ENCODE measurements at places on chromosomes 2 and 18. TPM values are rescaled to one million over a fixed set of nuclear protein-coding genes. Genes with fewer than 3 reads are reported as not detected.
A peak's percentile ranks its signal among the peaks of the same experiment; 100 is the strongest.

GRCh38 chr2:177942731-177943130 lies 129.8 kb downstream of the PDE11A start:
- no peak for DNase-seq

GRCh38 chr2:118643294-118643693 lies 204.2 kb downstream of the EN1 start:
- no peak for DNase-seq

The SLC38A11 gene
- 9.2 TPM for total RNA-seq

DNA sequence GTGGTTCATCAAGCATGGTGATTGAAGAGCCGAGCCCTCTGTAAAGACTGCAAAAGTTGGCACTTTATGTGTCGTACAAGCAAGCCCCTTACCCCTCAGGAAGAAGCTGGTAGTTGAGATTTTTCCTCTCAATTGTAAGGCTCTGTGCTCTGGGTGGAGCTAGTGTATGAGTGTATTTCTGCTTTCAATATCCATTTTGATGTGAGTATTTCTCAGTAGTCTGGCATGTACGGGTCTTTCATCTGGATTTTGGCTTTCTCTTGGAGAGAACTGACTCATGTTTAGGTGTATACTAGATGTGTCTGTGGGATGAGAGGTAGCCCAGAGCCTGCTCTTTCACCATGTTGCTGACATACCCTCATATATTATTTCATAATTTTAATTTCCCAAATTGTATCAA lies 406.6 kb upstream of the KCNJ3 start:
- DNase-seq = no peak

GRCh38 chr2:171524018-171524401 lies 1.7 kb downstream of the CYBRD1 start:
- DNase-seq = no peak

DNA sequence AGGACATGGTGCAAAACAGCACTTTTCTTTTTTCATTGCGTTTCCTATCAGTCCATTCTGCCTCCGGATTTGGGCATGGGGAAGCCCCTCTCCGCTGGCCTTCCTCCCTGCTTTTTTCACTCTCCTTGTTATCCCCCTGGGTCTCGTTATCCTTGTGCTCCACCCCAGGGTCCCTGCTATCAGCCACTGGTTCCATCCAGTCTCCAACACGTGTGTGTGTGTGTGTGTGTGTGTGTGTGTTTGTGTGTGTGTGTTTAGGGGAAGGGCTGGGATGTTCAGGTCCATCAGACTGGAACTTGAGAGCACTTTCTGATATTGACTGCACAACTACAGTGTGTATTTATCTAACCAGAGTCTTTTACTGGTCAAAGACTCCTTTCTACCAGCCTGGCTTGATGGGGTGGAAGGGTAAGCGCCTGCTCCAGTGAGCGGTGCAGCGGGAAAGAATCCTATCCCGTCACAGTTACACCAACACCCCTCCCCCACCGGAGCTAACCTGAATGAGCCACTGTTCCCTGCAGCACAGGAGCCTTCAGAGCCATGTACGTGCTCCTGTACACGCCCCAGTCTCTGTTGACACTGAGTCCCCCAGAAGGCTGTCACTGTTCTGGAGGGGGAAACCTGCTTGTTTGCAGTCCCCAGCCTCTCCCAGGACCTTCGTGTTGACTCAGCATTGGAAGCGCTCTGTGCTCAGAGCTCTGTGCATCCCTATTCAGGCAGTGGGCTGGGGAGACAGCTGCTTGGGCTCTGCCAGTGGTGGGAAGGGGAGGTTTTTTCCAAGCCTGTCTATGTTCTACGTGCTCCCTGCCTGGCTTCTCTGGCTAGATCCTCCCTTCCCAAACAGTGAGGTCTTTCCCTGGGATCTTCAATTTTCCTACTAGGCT lies 4.6 kb downstream of the INHA start:
- peak; percentile 100 for DNase-seq

- DNase-seq = no peak
Observed at GRCh38 chr2:163834841-163835240, 99.0 kb upstream of the FIGN start.

DNA sequence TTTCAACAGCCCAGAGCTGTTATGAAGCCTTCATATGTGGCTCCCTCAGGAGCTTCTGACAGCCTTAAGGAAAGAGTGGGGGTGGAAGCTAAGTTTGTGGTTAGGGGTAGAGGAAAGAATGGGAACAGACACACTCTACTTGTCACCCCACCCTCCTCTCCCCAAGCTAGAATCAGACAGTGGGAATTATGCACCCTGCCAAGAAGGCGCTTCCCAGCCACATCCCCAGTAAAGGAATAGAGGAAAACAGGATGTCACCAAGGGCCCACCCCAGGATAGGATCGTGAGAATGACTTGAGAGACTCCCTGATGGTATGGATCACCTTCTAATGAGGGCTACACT lies 32.4 kb upstream of the EML4 start:
- DNase-seq = no peak

DNA sequence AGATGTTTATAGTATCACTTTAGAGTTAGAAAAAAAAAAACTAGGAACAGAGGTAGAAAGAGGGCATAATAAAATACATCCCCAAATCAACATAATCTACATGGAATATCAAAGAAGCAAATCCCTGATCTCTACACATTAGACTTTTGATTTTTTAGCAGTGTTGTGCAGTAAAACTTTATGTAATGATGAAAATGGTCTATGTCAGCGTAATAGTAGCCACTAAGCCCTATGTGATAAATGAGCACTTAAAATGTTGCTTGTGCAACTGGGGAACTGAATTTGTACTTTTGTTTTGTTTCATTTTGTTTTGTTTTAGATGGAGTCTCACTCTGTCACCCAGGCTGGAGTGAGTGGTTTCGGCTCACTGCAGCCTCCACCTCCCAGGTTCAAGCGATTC lies 36.3 kb downstream of the LNPK start:
- no peak for DNase-seq

GRCh38 chr2:25539136-25539535 lies 134.2 kb downstream of the DTNB start:
- no peak for DNase-seq

GRCh38 chr18:64966667-64967066 lies 784.1 kb upstream of the CDH7 start:
- DNase-seq = no peak

The C1GALT1C1L gene
- 0.91 TPM for total RNA-seq

GRCh38 chr2:204177977-204178522 lies 241.5 kb downstream of the ICOS start:
- DNase-seq = peak; percentile 35

DNA sequence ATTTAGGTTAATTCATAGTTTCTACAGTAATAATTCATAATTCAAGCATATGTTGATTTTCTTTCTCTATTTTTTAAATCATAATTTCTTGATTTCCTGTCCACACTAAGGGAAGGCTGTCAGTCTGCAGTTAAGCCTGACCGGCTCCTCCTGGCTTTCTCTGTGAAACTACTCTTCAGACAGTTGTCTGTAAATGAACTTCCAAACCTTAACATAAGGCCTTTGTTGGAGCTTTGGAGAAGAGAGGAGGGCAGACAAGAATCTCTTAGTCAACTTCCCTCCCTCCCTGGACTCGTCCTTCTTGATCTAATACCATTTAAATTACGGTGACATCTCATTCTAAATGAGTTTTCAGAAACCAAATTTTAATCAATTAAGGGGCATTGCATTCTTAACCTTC lies 404.1 kb upstream of the ST6GAL2 start:
- no peak for DNase-seq

The CHRNG gene
- total RNA-seq = not detected

GRCh38 chr2:222912117-222912516 lies 51.3 kb downstream of the ACSL3 start:
- DNase-seq = no peak

DNA sequence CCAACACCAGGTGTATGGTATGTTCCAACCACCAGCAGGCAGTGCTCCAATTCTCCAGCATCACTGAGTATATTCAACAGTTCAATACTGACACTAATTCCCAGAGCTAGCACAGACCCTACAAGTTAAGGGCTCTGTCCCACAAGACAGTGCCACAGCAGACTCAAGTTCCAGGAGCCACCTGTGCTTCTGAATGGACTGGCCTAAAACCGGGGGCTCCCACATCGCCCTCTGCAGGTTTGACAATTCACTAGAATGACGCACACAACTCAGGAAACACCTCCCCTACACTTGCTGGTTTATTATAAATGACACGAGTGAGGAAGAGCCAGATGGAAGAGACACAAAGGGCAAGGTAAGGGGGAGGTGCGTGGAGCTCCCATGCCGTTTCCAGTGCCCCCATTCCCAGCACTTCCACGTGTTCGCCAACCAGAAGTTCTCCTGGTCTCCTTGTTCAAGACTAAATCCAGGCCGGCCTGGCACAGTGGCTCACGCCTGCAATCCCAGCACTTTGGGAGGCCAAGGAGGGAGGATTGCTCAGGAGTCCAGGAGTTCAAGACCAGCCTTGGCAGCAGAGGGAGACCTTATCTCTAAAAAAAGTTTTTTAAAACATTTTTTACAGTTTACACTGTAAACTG lies 12.2 kb upstream of the ATP6V1B1 start:
- no peak for DNase-seq

The RAB17 gene
- total RNA-seq = 70.0 TPM

DNA sequence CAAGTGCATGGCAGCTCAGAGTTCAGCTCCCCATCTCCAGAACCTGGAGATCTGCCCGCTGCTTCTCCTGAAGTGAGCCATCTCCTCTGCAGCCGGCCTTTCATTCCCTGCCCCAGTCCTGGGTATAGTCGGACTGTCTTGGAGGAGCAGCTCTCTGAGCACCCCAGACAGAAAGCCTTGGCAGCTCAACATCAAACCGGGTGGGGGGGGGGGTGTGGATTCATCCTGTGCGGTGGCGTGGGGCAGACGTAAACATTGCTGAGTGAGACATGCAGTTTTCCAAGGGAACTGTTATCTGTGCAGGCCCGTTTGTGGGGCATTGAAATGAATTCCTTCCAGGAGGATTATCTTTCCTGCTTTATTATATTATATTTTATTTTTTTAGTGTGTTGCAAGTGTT lies 125.9 kb upstream of the MYCN start:
- no peak for DNase-seq

The VSNL1 gene
- total RNA-seq = 63.2 TPM

The POTEE gene
- total RNA-seq = 0.48 TPM

GRCh38 chr18:6807515-6808257 lies 78.2 kb downstream of the ARHGAP28 start:
- no peak for DNase-seq

The ST8SIA5 gene
- 0.08 TPM for total RNA-seq

- DNase-seq = no peak
Observed at GRCh38 chr2:217189747-217190146, 329.9 kb upstream of the TNP1 start.

Measured in HepG2 (cell line).